GM12878 (cell line): ENCODE measurements at places on chromosomes 6 and 20. TPM values are rescaled to one million over a fixed set of nuclear protein-coding genes. Genes with fewer than 3 reads are reported as not detected.

DNA sequence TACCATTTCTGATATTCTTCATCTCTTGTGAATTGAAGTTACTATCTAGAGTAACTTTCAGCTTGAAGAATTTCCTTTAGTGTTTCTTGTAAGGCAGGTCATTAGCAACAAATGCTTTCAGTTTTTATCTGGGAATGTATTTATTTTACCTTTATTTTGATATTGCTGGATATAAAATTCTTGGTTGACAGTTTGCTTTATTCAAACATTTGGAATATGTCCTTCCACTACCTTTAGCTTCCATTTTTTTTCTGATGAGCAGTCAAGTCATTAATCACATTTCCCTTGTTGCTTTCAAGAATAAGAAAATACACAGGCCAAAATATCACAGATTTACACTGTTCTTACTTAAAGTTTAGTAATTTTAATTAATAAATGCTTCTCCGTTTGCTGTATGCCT is 5.7 kb upstream of the NELFCD start:
- no peak for DNase-seq

DNA sequence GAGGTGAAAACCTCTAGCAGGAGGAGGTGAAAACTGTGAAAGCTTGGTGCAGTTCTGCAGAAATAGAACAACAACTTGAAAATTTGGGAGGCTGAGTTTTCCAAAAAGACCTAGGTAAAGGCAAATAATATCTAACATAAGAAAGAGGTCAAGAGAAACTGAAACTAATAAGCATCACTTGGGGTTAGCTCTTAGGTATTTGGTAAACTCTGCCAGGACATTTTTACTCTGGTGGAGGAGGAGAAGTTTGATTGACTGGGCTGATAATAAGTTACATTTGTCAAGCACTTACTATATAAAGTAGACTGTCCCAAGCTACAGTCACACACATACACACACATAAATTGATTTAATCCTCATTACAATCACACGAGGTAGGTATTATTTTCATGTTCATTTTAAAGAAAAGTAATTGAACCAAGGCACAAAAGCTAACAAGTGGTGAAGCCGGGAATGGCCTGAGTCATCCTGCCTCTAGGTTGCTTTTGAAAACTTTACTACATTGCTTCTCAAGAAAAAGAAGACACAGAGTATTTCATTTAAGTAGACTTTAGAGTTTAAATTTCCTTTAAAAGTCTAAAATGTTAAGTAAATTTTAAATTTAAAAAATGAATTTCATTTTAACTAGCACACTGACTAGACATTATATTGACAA is 275.5 kb downstream of the PTPRK start:
- no peak for DNase-seq

OPN5 gene
- total RNA-seq = not detected in 2 replicates

EBF4 gene
- 0.13 TPM in 1 of 2 replicates, not detected in the other for total RNA-seq

WFDC10B gene
- not detected in 2 replicates for total RNA-seq

NRM gene
- total RNA-seq = 39.0 and 39.3 TPM in 2 replicates

IMPG1 gene
- not detected in 2 replicates for total RNA-seq
